Fibroblast of skin of right biceps (primary cell): ENCODE measurements at places on chromosomes 12 and 14.

GRCh38 chr12:116692605-116693004 lies 45.3 kb downstream of the SPRING1 start:
- no peak for DNase-seq

GRCh38 chr12:130686511-130686991 lies 29.5 kb downstream of the RIMBP2 start:
- DNase-seq: no peak

DNA sequence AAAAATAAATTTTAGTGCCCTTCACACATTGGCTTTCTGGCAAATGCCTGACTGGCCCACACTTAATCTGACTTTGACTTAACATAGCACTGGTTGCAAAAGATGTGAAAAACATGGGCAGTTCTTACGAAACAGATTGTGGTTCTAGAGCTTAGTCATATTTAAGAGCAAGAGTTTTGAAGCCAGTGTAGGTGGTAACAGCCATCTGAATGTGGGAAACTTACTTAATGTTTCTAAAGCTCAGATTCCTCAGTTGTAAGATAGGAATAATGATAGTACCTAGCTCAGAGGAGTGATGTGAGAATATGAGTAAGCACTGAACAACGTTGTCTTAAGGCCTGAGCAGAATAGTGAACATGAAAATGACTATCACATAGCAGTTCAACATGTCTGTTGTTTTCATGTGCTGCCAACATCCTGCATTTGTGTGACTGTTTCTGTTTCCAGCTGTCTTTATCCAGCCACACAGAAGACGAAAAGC lies 262.7 kb downstream of the SYT1 start:
- peak; percentile 90 for DNase-seq

GRCh38 chr12:105337391-105337790 lies 6.9 kb downstream of the C12orf75 start:
- DNase-seq: no peak
